Activated T-helper 9 cell treated with anti-CD3 and anti-CD28 coated beads, Interleukin-2, amount 50 U/mL, for 16 hours (primary cell): ENCODE measurements at places on chromosomes 4 and X.

GRCh38 chrX:85109235-85109634, 105.6 kb downstream of the APOOL start:
- no peak for DNase-seq

DNA sequence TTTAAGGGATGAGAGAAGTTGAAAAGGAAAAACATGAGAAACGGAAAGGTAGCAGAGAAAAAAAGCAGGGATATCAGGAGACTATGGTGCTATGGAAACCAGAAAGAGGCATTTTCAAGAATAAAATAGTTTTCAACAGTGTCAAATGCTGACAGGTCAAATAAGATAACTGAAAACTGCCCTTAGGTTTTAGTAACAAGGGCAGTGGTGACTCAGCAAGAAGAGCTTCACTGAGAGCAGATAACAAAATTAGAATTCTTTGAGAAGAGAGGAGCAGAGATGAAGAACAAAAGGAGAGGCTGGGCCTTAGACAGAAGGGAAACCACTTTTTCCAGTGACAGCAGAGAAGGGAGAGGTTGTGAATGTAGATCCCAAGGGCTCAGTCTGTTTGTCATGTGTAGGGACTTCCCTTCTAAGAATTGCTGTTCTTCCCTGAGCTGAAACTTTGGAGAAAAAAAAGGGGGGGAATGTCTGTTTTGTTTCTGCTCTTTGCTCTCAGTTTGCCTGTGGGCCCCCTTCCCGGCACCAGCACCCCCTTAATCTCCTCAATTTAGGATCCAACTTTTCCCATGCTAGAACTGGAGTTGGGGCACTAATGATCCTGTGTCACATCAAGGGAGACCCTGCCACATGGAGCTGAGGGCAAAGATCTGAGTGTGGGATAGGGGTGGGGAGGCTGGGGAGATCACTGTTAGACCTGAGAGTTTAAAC, 26.8 kb upstream of the MAGEA10 start:
- no peak for DNase-seq

DNA sequence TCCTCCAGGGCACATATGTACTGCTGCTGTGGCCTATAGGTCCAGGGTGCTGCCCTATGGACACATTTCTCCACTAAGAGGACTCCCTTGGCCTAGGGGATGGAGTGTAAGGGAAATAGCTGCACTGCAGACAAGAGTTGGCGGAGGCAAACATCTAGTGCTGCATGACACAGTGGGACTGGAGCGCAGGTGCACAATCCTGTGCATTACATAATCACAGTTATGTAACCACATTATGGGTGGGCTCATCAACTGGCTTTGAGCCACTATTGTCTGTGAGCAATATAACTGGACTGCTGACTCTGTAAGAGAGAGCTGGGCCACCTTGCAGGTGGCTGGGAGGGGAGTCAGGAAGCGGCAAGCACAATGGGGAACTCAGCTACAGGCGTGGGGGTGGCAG, 3.2 kb upstream of the TIGD2 start:
- DNase-seq = no peak

- DNase-seq = no peak
These were observed 37.5 kb upstream of the ABCG2 start for GRCh38 chr4:88196013-88196365.

GRCh38 chrX:110055616-110056015, 52.7 kb downstream of the TMEM164 start:
- no peak for DNase-seq

GRCh38 chrX:72347366-72347765, 41.7 kb upstream of the CITED1 start:
- no peak for DNase-seq

GRCh38 chr4:147772459-147772969, 40.6 kb downstream of the ARHGAP10 start:
- DNase-seq = no peak

- DNase-seq = no peak
These were observed 1.4 kb upstream of the FNIP2 start for GRCh38 chr4:158767451-158767850.

DNA sequence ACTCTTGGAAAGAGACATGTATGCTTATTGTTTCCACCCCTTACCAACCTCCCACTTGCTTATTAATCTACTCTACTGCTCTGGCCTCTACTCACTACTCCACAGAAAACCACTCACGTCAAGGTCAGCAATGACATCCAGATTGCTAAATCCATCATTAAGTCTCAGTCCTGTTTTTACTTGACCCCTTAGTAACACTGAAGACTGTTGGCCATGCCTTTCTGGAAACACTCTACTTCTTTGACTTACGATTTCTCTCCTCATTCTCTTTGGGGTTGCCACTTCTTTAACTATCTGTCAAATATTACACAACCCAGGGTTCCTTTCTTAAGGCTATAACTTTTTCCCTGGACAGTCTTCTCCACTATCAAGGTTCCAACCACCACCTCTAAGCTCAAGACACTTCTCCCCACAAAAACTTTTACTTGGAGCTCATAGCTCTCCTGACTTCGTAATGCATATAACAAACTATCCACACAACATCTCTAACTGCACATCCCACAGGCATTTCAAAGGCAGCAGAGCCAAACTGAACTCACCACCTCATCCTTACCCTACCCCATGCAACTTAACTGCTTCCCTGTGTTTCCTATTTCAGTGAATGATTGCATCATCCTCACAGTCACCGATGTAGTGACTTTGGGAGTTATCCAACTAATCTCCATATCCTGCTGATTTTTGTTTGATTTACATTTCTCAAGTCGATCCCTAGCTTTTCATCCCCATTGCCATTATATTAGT, 15.8 kb upstream of the MAGEA4 start:
- DNase-seq = no peak

DNA sequence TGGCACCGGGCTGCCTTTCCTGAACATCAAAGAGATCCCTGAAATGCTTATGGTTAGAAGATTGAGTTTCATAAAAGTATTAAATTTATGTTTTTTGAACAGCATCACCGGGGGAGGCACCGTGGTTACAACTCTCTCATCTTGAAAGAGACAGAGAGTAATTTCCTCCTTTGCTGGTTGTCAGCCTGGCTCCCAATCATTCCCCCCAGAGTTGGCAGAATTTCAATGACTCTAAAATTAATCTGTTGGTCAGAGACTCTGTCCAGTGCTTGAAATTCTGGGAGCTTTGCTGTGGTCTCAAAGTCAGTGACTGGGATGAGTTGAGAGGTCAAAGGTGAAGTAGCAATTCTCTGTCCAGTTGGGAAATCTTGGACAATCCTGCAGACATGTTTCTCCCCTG, 135.9 kb downstream of the RAB28 start:
- DNase-seq = no peak

DNA sequence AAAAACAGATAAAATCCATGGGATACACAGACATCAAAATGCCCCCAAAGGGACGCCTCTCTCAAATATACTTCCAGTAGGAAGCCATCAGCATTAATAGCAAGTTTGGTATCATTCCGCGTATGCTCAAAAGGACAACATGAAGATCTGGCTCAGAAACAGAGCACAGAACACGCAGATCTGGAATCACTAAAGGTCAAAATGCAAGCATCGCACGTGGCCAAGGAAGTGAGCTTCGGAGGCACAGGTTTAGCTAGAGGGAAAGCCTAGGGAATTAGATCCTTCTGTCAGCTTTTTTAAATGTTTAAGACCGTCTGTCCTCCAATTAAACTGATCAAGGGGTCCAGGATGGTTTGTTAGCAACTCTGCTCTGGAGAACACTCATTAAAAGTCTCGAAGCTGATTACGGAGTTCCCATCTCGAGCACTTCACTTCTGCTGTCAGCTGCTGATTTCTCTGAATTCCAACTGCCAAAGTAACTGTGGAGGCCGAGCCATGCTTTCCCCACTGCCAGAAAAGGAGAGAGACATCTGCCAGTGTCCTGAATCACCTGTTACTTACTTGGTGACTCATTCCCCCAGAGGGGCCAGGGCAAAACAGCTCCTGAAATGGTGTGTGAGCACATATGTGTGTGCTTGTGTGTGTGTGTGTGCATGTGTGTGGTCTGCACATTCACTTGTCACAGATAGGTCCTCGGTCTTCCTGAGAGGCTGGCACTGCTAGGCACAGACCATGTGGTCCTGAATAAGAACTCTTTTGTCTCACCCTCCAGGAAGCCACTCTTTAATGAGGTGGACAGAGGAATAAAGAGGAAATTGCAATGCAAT, 177.7 kb upstream of the PPARGC1A start:
- no peak for DNase-seq

DNA sequence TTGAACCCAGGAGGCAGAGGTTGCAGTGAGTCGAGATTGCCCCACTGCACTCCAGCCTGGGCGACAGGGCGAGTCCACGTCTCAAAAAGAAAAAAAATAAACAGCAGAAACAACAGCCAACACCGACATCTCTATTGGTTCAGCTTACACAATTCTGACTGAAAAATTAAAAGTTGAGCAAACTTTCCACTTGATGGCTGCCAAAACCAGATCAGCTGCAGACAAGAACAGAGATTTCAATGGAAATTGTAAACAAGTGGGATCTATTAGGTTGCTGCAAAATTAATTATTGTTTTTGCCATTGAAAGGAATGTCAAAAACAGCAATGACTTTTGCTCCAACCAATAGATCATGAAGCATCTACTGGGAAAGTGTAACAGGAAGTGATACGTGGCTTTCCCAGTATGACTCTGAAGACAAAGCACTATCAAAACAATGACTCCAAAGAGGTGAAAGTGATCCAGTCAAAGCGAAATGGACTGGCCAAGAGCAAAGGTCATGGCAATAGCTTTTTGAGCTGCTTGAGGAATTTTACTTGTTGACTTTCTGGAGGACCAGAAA, 26.3 kb downstream of the UPF3B start:
- DNase-seq = no peak

DNA sequence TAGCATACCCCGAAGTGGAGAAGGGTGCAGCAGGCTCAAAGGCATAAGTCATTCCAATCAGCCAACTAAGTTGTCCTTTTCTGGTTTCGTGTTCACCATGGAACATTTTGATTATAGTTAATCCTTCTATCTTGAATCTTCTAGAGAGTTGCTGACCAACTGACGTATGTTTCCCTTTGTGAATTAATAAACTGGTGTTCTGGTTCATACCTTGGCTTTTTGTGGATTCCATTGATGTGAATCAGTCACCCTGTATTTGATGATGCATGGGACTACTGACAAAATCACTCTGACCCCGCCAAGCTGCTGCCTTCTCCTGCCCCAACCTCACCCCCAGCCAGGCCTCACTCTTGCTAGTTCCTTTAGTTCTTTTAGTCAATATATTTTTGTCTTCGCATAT, 32.7 kb downstream of the F9 start:
- DNase-seq = no peak

DNA sequence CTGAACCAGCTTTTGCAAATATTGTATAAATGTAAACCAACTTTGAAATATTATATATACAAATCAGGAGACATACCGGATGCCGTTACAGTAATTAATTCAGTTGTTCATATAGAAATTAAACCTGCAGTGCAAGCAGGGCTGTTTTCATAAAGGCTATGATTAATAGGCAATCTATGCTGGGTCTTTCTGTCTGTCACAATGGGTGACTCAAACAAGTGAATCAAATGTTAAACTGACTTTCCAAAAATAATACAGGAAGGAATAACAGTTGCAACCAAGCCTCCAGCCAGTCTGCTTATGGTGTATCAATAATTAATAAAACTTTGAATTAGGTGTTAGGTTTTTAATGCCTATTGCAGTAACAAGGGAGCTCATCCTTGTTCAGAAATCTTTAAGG, 43.9 kb downstream of the GABRB1 start:
- no peak for DNase-seq

DNA sequence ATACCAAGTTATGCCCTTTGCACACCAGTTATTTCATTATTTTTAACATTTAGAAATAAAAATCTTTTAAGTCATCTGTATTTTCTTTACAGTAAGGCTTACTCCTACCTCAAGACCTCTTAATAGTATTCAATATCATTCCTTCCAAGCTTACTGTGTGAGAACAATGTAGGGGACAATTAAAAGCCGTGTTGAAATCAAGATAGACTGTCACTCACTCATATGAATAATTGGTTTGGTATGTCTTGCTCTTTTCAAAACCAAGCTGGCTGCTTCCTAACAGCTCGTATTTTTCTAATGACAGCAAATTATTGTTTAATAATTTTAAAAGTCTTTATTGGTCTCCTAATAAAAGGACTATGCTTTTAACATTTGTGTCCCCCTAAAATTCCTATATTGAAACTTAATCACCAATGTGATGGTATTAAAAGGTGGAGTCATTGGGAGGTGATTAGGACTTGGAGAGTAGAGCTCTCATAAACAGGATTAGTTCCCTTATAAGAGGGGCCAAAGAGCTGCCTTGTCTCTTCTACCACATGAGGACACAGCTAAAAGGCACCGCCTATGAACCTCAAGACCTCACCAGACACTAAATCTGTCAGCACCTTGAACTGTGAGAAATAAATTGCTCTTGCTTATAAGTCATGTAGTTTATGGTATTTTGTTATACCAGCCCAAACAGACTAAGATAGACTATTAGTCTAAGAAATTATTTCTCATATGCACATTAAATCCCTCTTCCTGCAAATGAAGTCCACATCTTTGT, 4.1 kb downstream of the ABCB7 start:
- DNase-seq = no peak

GRCh38 chrX:142238536-142238935, 33.4 kb upstream of the MAGEC2 start:
- DNase-seq = no peak

GRCh38 chrX:18698737-18699650, 8.5 kb upstream of the PPEF1 start:
- no peak for DNase-seq

DNA sequence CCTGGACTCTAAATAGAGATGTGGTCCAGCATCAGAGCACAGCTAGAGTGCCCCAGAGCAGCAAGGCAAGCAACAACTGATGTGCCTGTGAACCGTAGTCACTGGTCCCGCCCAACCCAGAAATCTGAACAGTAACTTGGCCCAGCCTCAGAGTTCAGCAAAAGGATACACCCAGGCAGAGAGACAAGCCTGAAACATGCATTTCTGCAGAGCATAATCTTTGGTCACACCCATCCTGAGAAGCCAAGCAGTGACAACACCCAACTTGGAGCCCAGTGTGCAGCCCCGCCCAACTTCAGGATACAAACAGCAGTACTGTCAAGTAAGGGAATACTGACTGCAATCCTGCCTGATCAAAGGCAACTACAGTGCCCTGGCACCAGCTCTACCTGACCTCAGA, 78.9 kb downstream of the CCDC160 start:
- DNase-seq = no peak

DNA sequence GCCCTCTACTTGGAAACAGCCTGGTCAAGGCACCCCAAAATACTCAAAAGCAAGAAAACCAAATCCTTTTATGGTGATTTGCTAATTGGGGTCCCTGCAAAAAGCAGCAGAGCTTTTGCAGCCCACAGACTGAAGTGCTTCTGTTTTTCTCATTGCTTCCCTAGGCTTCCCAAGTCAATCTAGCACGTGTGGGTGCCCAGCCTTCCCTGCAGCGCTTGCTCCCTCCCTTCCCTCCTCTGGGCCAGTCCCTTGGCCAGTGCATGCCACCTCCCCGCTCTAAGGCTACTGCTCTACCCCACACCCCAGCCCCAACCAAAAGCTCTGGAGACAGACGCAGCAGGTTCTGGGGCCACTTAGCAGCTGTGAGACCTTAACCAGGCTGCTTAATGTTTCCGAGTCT, 53.6 kb downstream of the ANAPC4 start:
- no peak for DNase-seq
